Midbrain (tissue), 1 donor: ENCODE measurements at places on chromosomes 13 and 19.

GRCh38 chr13:71786875-71787274, 80.1 kb downstream of the DACH1 start:
- DNase-seq, result no peak

DNA sequence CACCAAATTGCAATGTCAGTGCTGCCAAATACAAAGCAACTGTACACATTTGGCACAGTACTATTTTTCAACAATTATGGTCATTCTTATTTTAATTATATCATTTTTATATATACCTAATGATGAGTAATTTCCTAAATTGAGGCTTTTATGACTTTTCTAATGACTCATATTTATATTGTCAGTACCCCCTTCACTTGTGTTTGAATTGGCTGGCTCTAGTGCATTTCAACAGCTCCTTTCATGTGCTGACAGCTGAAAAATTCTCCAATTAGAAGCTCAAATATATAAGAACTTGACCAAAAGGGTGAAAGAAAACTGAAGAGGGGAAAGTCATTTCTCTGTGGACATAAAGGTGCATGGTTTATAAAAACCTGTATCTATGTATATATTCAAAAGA, 263.3 kb downstream of the SLITRK1 start:
- DNase-seq, result no peak

- no peak for DNase-seq
Observed at GRCh38 chr13:107348925-107349324, 781.0 kb upstream of the ARGLU1 start.

GRCh38 chr13:108963846-108964600, 334.6 kb downstream of the MYO16 start:
- no peak for DNase-seq

DNA sequence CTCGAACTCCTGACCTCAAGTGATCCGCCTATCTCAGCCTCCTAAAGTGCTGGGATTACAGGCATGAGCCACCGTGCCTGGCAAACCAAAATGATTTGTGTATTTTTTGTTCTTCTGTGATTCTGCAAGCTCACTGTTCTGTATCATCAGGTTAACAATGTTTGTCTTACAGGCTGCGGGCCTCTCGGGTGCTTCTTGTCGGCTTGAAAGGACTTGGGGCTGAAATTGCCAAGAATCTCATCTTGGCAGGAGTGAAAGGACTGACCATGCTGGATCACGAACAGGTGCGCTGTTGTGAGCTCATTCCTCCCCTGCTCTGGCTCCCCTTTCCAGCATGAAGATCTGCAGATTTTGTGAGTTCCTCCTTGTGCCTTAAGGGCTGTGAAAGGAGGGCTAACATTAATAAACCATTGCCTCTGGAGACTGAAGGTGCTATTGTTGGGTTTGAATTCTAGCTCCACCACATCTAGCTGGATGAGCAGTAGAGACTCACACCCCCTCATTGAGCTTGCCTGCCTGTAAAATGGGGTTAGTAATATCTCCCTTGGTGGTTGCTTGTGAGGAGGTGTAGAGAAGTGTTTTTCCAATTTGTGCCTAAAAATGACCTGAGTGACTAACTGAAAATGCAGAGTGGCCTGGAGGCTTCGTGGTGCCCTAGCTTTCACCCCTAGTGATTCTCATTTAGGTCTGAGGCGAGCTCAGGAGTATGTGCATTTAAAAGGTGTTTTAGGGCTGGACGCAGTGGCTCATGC, 12.9 kb downstream of the SAE1 start:
- no peak for DNase-seq

DNA sequence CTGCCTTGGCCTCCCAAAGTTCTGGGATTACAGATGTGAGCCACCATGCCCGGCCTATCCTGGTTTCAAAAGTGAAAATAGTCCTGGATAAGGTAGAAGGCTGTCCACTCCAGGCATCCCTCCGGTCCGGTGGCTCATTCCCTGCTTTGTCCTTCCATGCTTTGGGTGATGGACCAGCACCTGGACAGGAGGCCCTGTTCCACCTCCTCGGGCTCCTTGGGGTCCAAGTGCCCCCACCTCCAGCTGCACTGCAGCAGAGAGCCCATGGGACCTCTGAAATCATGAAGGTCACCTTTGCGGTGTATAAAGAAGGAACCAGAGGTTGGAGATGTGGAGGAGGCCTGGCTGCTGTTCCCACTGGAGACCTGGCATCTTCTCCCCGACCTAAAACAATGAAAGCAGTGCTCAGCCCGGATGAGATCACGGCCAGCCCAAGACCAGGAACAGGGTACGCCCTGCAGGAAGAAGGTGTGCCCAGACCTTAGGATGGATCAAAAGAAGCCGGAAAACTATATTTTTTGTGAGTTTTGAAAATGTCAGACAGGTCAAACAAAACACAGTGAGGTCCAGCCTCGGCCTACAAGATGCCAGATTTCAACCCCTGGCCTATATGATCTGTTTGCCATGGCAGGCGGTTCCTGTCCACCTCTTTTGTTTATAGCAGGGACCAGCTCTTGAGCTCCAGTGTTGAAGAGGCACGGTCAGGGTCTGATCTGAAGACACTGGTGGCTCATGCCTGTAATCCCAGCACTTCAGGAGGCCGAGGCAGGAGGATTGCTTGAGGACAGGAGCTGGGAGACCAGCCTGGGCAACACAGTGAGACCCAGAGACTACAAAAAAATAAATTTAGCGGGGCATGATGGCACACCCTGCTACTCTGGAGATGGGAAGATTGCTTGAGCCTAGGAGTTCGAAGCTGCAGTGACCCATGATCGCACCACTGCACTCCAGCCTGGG, 5.8 kb downstream of the LSR start:
- DNase-seq, result no peak

DNA sequence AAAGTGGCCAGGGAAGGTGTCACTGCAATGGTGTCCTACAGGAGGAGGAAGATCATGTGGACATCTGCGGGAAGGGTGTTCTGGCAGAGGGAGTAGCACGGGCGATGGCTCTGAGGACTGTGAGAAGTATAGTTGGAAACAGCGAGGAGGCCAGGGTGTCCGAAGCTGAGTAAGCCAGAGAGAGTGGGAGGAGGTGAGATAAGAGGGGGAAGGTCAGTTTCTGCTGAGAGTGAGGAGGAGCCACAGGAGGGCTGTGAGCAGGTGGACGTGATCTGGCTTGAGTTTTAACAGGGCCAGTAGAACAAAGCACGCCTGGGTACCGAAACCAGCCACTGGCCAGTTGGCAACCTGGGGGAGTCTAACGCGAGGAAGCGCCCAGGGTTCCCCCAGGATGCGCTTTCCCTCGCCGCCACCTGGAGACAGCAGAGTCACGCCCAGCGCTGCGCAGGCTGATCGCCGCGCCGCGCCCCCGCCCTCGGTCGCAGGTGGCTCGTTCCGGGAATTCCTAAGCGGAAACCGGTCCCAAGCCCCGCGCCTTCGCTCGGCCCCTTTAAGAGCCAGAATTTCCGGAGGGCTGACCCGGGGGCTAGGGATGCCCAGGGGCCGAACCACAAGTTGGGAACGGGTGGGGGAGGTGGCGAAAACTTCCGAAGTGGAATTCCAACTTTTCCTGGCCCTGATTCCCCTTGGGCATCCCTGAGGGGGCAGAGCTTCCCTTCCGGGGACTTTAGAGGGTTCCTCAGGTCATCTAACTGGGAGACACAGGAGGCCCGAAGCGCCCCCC, 1.1 kb upstream of the LSR start:
- DNase-seq, result no peak

- no peak for DNase-seq
Observed at GRCh38 chr13:30371649-30372265, 50.5 kb upstream of the UBE2L5 start.

- DNase-seq, result no peak
Observed at GRCh38 chr13:76974618-76974975, 17.3 kb upstream of the CLN5 start.

- no peak for DNase-seq
Observed at GRCh38 chr13:33087790-33088189, 71.6 kb downstream of the KL start.

- no peak for DNase-seq
Observed at GRCh38 chr13:99726282-99726894, 225.1 kb downstream of the TM9SF2 start.

- peak; percentile 21 for DNase-seq
Observed at GRCh38 chr19:10780368-10780767, 55.6 kb downstream of the TMED1 start.

GRCh38 chr19:12656899-12657571, 9.5 kb downstream of the MAN2B1 start:
- DNase-seq, result no peak

- DNase-seq, result no peak
Observed at GRCh38 chr13:98443800-98444325, 133.0 kb downstream of the STK24 start.

DNA sequence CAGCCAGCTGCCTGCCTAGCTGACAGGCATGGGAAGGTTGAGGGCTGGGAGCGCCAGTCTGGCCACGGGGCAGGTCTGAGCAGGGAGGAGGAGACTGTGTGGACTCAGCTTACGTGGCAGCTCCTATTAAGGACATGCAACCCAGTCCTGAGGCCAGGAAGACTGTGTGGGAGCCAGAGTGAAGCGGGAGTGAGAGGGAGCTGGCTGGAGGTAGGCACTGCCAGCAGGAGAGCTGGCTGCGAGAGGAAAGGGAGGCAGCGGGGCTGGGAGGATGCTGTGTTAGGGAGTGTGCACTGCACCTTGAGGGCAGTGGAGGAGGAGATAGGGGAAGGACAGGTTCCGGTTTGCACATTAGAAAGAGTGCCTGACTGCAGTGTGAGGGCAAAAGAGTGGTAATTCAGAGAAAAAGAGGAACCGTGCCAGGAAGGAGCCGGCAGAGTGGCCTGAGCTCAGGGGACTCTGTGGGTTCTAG, 99.2 kb downstream of the SLC7A1 start:
- no peak for DNase-seq

DNA sequence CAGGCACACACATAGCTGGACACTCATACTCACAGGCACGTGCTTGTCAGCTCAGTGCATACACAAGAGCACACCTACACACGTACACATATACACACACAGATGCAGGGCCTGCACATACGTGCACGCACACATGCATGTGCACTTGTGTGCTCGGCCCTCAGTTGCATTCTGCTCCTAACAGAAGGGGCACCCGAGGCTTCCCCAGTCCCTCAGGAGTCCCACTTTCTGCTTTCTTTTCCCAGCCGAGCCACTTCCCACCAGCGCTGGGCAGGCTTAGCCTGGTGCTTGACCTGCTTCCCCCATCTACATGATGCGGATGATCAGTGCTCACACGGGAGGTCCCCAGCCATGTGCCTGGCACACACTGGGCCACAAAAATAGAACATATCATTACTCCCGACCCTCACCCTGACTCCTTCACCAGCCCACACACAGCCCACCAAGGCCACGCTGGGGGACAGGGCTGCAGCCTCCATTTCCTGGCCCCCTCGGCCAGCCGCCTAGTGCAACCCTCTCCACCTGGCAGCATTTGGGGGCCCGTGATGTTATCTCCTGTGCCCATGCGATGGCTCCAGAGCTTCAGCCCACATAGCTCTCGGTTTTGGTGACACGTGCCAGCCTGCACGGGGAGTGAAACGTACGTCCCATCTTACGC, 125.2 kb upstream of the SPACA7 start:
- no peak for DNase-seq

- peak; percentile 78 for DNase-seq
Observed at GRCh38 chr13:44243198-44243857, 130.3 kb upstream of the SERP2 start.

- no peak for DNase-seq
Observed at GRCh38 chr13:37914781-37915391, 45.3 kb upstream of the TRPC4 start.

DNA sequence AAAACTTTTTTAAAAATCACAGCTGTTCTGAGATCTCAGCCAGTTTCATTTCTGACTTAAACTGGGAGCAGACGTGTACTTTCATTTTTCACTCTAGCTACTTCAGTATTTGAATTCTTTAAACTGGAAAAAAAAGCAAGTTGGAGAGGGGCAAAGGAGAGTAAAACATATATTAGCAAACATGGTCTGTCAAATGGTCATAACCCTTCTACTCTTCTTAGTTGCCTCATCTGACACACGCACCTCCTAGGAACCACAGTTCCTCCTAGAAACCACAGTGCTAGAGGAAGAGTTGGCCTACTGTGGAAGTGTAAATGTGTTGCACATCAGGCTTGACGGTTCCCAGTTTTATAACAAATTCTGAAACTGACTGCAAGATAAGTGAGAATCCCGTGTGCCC, 47.2 kb downstream of the TM9SF2 start:
- DNase-seq, result peak; percentile 3

- DNase-seq, result no peak
Observed at GRCh38 chr13:30900436-30900835, 5.6 kb upstream of the MEDAG start.

GRCh38 chr19:36266375-36266961, 51.6 kb downstream of the ZNF146 start:
- DNase-seq, result no peak

DNA sequence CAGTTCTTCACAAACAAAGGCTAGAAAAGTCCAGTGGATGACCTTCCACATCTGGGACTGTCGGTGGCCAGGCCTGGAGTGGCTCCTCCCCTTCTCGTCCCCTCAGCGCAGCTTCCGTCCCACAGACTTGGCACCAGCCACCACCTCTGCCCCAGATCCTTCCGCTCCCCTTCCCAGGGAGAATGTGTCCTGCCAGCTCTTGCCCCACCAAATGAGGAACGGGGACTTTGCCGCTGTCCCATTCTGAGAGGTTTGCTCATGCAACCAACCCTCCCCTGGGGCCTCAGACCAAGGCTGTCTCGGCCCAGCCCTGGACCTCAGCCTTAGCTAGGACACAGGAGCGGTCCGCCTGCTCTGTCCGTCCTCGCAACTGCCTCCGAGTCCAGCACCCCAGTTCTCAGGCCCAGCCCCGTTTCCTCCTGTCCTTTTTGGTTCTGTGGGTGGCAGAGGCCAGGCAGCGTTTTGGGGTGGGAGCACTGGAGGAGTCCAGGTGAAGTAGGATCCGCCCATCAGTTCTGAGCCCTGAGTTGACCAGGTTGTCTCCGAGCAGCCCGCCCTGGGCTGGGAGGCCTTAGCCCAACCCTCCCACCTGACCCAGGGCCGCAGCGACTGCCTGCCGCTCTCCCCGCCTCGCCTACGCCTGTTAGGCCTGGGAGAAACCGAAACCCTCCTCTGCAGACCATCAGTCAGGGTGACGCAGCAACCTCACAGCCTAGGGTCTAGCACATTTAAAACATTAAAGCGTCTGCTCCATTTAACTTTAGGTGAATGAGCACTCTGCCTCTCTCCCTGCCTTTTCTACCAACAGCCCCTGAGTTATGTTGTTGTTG, 284.3 kb downstream of the FOXO1 start:
- no peak for DNase-seq

DNA sequence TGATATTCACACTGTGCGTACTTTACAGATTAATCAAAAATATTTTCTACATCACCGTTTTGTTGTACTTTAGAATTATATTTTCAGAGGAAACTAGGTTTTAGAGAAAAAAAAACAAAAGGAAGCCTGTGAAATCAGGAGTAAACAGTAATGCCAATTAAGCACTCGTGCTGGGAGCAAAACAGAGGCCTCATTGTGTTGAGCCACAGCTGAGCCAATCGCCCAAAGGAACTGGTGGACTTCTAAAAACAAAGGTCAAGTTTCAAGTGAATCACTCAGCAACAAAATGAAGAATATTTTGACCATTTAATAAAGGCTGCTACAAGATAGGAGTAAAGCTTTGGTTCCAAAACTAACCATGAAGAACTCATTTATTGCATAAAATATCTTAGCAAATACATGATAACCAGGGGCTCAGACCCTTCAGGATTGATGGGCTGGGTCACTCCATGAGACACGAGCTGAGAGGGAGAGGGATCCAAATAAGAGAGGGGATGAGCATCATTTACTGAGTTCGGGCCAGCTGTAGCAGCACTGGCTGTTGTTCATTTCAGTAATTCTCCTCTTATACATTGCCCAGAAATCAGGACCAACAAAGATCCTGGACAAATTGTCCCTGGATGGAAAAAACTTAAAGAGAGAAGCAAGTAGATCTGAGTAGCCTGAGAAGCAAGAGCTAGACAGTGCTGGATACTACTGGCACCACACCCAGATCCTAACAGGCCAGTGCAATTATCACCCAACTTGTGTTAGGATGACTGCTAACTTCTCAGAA, 8.3 kb upstream of the NALCN start:
- DNase-seq, result peak; percentile 83
